B cell (primary cell): ENCODE measurements at places on chromosomes 2 and 18. TPM values are rescaled to one million over a fixed set of nuclear protein-coding genes. Genes with fewer than 3 reads are reported as not detected.
A peak's percentile ranks its signal among the peaks of the same experiment; 100 is the strongest.

GRCh38 chr2:72757177-72757775 lies 68.6 kb downstream of the EXOC6B start:
- no peak for DNase-seq
- no peak overlapping the region for H3K4me3 ChIP-seq
- H3K27ac ChIP-seq, result no peak overlapping the region
- no peaks in the 10 kb centered on the region for H3K36me3 ChIP-seq
- no peaks in the 10 kb centered on the region for H3K27me3 ChIP-seq

DNA sequence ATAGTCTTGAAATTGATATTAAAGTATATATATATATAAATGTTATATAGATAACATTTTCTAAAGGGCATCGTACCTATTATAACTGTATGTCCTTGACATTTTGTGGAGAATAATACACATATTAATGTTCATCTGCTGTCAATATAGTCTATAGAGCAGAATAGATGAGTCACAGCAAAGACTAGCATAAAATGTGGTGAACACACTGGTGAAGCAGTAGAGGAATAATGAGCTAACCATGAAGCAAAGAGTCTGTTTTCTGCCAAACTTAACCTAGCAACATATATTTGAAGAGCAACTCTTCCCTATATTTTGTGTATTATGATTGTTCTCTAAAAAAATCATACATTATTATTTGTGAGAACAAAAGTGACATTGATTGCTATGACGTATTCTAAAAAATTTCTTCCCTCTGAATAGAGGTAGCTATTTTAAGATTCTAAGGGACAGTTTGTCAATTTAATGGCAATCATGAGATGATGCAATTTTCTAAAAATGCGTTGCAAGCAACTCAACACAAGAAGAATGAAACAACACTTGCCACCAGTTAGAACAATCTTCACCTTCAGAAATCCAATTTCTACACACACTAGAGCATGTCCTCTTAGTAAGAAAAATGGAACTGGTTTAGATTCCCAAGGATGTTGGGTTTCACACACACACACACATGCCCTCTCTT lies 22.0 kb downstream of the DOCK10 start:
- H3K4me3 ChIP-seq, result no peak overlapping the region
- H3K4me1 ChIP-seq, result no peaks in the 10 kb centered on the region
- no peak for DNase-seq
- H3K36me3 ChIP-seq, result peaks cover 2% of the 10 kb centered on the region
- H3K27me3 ChIP-seq, result no peaks in the 10 kb centered on the region

DNA sequence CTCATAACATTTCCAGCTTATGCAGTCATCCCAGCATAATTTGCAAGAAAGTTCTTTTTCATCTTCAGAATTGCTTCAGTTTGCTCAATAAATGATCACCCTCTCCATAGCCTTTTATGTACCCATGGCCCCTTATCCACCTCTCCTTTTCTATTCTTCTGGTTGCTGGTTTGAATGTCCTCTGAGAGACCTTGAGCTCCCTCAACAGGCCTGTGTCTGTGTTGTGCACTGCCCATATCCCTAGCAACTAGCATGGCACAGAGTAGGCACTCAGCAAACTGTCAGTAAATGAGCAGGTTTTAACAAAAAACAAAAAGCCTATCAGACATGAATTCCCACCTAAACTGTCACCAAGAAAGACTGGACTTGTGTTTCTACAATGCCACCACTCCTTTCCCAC lies 160.5 kb downstream of the AKAIN1 start:
- H3K4me1 ChIP-seq, result no peaks in the 10 kb centered on the region
- H3K36me3 ChIP-seq, result no peaks in the 10 kb centered on the region
- DNase-seq, result no peak
- H3K27me3 ChIP-seq, result no peaks in the 10 kb centered on the region

XDH gene
- total RNA-seq, result not detected in 2 replicates

GTF2A1L gene
- not detected in 2 replicates for total RNA-seq

RMC1 gene
- total RNA-seq, result 71.8 and 77.3 TPM in 2 replicates

CRYGD gene
- not detected in 2 replicates for total RNA-seq

GRCh38 chr2:189375842-189376241 lies 65.4 kb upstream of the WDR75 start:
- no peaks in the 10 kb centered on the region for H3K27me3 ChIP-seq
- no peaks in the 10 kb centered on the region for H3K36me3 ChIP-seq
- H3K4me3 ChIP-seq, result no peak overlapping the region
- no peaks in the 10 kb centered on the region for H3K4me1 ChIP-seq

DNA sequence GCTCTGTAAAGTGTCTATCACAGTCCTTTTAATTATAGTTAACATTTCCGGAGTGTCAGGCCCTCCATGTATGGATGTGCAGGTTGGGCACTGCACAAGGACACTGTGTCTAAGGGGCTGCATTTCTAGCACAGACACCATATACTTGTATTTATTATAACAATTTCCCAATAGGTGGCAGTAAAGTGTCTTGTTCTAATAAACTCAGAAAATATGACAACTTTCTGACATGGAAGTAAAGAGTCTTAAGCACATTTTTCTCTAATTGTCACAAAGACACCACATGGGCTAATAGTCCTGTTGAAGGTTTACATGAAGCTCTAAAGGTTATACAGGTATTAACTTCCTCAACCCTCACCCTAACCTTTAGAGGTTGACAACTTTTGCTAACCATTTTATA lies 156.6 kb downstream of the DYSF start:
- H3K27ac ChIP-seq, result no peak overlapping the region
- H3K36me3 ChIP-seq, result no peaks in the 10 kb centered on the region
- DNase-seq, result no peak
- no peak overlapping the region for H3K4me3 ChIP-seq

- H3K4me1 ChIP-seq, result no peaks in the 10 kb centered on the region
- H3K27ac ChIP-seq, result no peak overlapping the region
- H3K27me3 ChIP-seq, result no peaks in the 10 kb centered on the region
- no peak overlapping the region for H3K4me3 ChIP-seq
- no peaks in the 10 kb centered on the region for H3K36me3 ChIP-seq
- DNase-seq, result no peak
These were observed 12.3 kb upstream of the RESP18 start for GRCh38 chr2:219344751-219345430.

DNA sequence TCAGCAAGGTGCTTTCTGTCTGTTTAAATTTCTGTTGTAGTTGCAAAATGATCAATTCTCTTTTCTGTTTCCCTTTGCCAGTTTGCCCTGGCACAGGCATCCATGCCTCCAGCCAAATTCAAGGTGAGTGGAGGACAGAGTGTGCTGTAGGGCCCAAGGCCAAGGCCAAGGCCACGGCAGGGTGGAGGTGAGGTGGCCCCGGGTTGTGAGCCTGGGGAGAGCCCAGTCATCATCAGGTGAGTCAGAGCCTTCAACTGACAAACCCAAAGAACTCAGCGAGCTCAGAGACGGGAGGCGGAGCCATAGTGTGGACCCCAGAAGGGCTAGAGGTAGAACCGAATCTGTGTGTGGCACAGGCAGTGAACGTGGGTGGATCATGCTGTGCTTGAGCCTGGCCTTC lies 55.7 kb downstream of the BCL2L11 start:
- no peak for DNase-seq
- no peaks in the 10 kb centered on the region for H3K27me3 ChIP-seq
- no peaks in the 10 kb centered on the region for H3K36me3 ChIP-seq
- H3K4me3 ChIP-seq, result no peak overlapping the region
- no peaks in the 10 kb centered on the region for H3K4me1 ChIP-seq

DNA sequence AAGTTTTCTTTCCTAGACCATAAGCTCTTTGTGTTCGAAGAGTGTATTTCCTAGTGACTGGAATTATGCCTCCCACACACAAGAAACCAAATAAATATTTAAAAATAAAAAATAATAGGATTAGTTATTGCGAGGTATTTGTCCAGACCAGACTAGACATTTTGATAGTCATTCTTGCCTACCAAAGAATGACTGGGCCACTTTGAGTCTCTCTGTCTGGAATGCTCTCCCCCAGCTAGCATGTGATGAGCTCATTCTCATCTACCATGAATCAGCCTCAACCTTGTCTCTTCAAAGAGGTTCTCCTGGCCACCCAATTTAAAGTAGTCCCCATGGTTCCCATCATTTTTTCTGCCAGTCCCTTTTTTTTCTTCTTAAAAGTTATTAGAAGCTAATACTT lies 13.9 kb upstream of the DSC1 start:
- H3K27ac ChIP-seq, result no peak overlapping the region
- no peak overlapping the region for H3K4me3 ChIP-seq
- no peak for DNase-seq
- no peaks in the 10 kb centered on the region for H3K36me3 ChIP-seq
- H3K4me1 ChIP-seq, result no peaks in the 10 kb centered on the region

GRCh38 chr18:43994381-43994780 lies 686.3 kb upstream of the SETBP1 start:
- no peaks in the 10 kb centered on the region for H3K36me3 ChIP-seq
- H3K4me1 ChIP-seq, result no peaks in the 10 kb centered on the region
- H3K27ac ChIP-seq, result no peak overlapping the region
- H3K27me3 ChIP-seq, result no peaks in the 10 kb centered on the region
- no peak overlapping the region for H3K4me3 ChIP-seq
- no peak for DNase-seq

- DNase-seq, result no peak
- H3K27ac ChIP-seq, result no peak overlapping the region
- H3K4me1 ChIP-seq, result peaks cover 20% of the 10 kb centered on the region
- no peak overlapping the region for H3K4me3 ChIP-seq
- H3K36me3 ChIP-seq, result no peaks in the 10 kb centered on the region
These were observed 4.2 kb upstream of the FN1 start for GRCh38 chr2:215439980-215440512.

DNA sequence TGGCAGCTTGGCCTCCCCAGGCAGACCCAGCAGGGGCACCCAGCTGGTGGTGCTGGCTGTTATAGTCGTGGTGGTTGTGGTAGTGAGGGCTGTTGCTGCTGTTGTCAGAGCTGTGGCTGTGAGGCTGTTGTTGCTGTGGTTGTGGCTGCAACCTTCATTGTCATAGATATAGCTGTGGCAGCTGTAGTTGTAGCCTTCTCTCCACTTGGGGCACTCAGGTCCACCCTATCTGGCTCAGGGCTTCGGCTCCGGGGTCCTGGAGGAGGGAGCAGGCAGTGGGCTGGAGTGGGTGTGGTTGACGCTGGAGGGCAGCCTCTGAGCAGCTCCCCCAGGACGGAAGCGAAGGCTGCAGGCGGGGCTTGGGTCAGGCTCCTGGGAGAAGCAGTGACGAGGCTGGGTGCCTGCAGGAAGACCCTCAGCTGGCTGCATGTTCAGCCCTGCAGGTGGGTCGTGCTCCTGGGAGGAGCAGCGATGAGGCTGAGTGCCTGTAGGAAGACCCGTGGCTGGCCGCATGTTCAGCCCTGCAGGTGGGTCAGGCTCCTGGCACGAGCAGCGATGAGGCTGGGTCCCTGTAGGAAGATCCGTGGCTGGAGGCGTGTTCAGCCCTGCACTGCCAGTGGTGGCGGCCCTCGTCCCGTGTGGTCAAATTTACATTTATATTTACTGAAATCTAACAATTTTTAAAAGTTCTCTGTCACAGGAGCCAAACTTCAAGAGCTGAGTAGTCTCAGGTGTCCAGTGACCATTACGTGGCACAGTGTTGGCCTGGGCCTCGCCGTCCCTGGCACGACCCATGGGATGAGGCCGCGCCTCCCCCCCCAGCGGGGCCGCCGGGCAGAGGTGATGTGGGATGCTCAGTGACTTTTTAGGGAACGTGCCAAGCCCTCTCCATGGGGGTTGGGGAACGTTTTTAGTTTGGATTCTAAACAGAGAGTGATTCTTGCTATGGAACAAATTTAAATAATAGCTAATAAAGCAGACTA lies 79.2 kb upstream of the PXDN start:
- no peak overlapping the region for H3K27ac ChIP-seq
- no peaks in the 10 kb centered on the region for H3K36me3 ChIP-seq
- no peak overlapping the region for H3K4me3 ChIP-seq
- H3K27me3 ChIP-seq, result no peaks in the 10 kb centered on the region
- H3K4me1 ChIP-seq, result no peaks in the 10 kb centered on the region

- H3K4me1 ChIP-seq, result peaks cover 58% of the 10 kb centered on the region
- H3K36me3 ChIP-seq, result peaks cover 11% of the 10 kb centered on the region
- H3K27ac ChIP-seq, result peak overlapping the region; percentile 86
- peak; percentile 88 for DNase-seq
These were observed 2.7 kb upstream of the RNPEPL1 start for GRCh38 chr2:240565333-240566202.

ZNF24 gene
- 80.1 and 83.7 TPM in 2 replicates for total RNA-seq

GRCh38 chr2:42429352-42429751 lies 64.4 kb downstream of the KCNG3 start:
- no peaks in the 10 kb centered on the region for H3K4me1 ChIP-seq
- no peaks in the 10 kb centered on the region for H3K36me3 ChIP-seq
- no peak overlapping the region for H3K27ac ChIP-seq
- no peak for DNase-seq
- H3K4me3 ChIP-seq, result no peak overlapping the region

IL36B gene
- not detected in 2 replicates for total RNA-seq

DNA sequence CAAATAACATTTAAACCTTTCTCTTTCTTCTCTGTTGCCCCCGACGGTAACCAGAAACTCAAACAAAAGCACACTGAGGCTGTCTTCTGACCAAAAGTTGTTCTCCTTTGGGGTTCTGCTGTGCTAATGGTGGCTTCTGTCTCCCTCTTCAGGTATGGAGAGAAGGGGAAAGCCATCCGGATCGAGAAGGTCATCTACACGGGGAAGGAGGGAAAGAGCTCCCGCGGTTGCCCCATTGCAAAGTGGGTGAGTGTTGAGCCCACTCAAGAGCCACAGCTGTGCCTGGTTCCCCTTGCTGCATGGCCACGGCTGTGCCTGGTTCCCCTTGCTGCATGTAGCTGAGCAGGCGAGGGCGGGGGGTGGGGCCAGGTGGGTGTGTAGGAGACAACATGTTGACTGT lies 67.4 kb downstream of the BOLA3 start:
- no peak for DNase-seq
- no peak overlapping the region for H3K4me3 ChIP-seq
- H3K27me3 ChIP-seq, result no peaks in the 10 kb centered on the region
- peaks cover 3% of the 10 kb centered on the region for H3K4me1 ChIP-seq
- peaks cover 13% of the 10 kb centered on the region for H3K36me3 ChIP-seq
- no peak overlapping the region for H3K27ac ChIP-seq

PDE1A gene
- total RNA-seq, result not detected in 2 replicates

DNA sequence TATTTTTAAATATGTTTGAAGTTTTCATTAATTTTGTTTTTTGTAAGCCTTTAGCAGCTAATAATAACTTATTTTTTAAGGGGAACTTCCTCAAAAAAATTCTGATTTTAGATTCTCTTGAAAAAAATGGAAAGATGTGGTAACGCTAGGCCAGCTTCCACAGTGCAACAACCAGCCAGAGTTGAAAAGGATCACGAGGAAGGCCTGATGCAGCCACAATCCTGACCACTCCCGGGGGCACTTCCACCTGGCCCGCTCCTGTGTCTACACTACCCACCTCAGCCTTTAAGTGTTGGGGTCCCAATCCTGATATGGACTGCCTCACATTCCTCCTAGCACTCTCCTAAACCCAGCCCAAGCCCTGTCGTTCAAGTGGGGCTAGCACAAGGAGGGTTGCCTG lies 101.1 kb downstream of the TMEM17 start:
- no peak overlapping the region for H3K27ac ChIP-seq
- no peaks in the 10 kb centered on the region for H3K36me3 ChIP-seq
- no peak for DNase-seq
- H3K4me1 ChIP-seq, result no peaks in the 10 kb centered on the region
- H3K4me3 ChIP-seq, result no peak overlapping the region
- no peaks in the 10 kb centered on the region for H3K27me3 ChIP-seq
